ENCODE measurements at places on chromosomes 6 and 20.

DNA sequence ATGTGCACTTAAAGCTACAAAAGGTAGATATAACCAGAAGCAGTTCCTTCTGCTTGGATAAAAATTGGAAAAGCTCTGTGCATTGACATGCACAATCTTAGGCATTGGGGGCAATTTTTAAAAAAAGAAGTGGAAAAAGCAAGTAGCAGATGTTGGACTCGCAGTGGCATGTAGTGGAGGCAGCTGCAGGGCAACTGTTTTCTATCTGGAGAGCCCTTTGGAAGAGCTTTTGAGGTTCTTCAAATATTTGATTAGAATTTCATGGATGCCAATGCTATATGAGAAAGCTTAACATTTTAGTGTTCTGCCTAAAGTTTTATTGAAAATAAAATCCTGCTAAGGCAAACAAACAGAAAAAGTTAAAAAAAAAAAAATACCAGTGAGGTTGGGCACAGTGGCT, 388.3 kb upstream of the RNF217 start:
- no peak overlapping the region for H3K4me3 ChIP-seq
- H3K4me1 ChIP-seq, result no peaks in the 10 kb centered on the region
- no peak for DNase-seq
- no peak overlapping the region for H3K27ac ChIP-seq
- peaks cover 3% of the 10 kb centered on the region for H3K36me3 ChIP-seq

DNA sequence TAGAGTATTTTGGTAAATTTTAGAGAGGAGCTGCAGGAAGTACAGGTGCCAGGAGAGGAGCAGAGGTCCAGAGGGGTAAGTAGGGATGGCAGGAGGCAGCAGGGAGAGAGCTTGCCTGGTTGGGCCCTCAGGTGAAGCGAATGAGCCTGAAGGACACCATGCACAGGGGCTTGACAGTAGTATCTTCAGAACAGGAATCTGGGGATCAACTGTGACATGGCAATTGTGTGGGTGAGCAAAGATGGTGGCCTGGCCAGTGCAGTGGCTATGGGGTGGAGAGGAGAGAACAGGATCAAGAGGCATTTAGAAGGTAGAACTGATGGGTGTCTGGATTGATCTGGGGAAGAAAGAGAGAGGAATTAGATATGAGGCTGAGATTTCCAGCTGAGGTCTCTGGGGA, 68.7 kb upstream of the RNF24 start:
- no peak overlapping the region for H3K4me3 ChIP-seq
- H3K4me1 ChIP-seq, result peaks cover 30% of the 10 kb centered on the region
- DNase-seq, result no peak
- no peaks in the 10 kb centered on the region for H3K36me3 ChIP-seq
- H3K27me3 ChIP-seq, result no peaks in the 10 kb centered on the region

- no peaks in the 10 kb centered on the region for H3K36me3 ChIP-seq
- H3K27me3 ChIP-seq, result peaks cover 28% of the 10 kb centered on the region
- no peak for DNase-seq
Measured at GRCh38 chr20:19427913-19428312, 215.5 kb downstream of the SLC24A3 start.

GRCh38 chr6:12060780-12061609, 48.9 kb downstream of the HIVEP1 start:
- H3K4me3 ChIP-seq, result peak overlapping the region; percentile 45
- H3K27me3 ChIP-seq, result no peaks in the 10 kb centered on the region
- H3K4me1 ChIP-seq, result peaks cover 23% of the 10 kb centered on the region
- H3K36me3 ChIP-seq, result no peaks in the 10 kb centered on the region
- peak overlapping the region; percentile 7 for H3K27ac ChIP-seq

DNA sequence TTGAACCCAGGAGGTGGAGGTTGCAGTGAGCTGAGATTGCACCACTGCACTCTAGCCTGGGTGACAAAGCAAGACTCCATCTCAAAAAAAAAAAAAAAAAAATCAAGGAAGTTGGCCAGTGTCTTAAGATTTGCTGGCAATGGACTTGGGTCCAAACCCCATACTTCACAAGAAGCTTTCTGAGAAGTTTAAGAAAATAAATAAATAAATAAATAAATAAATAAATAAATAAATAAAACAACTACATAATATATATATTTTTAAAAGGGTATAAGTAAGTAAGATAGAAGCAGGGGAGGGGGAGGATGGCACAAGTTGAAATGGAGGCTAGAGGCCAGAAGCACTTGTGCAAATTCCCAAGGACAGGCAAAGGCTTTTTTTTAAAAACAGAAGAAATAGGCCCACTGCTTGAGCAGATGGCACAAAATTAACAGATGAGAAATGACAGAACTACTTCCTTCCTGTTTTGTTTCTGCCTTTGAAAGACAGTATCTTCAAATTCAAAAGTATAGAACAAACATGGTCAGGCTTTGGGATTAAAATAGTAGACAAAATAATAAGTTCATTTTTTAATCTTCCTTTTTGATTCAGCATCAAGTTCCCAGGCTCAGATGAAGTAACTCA, 287.7 kb downstream of the ALDH8A1 start:
- no peak for DNase-seq
- no peak overlapping the region for H3K4me3 ChIP-seq
- no peaks in the 10 kb centered on the region for H3K4me1 ChIP-seq
- H3K27me3 ChIP-seq, result no peaks in the 10 kb centered on the region
- no peaks in the 10 kb centered on the region for H3K36me3 ChIP-seq

DNA sequence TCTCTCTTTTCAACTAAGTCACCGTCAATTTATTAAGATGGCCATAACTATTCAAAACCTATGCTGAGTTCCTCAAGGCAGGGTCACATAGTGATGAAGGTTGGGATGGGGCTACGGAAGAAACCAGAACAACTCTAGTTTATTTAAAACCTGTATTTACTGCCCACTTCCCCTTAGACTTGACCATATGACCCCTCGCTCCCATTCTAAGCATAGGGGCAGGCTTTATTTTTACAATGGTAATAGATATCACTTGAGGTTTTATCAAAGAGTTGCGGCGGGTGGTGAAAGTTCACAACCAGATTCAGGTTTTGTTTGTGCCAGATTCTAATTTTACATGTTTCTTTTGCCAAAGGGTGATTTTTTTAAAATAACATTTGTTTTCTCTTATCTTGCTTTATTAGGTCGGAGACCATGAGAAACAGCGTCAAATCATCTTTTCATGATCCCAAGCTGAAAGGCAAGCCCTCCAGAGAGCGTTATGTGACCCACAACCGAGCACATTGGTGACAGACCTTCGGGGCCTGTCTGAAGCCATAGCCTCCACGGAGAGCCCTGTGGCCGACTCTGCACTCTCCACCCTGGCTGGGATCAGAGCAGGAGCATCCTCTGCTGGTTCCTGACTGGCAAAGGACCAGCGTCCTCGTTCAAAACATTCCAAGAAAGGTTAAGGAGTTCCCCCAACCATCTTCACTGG, 5.5 kb downstream of the EDN1 start:
- no peak for DNase-seq
- H3K36me3 ChIP-seq, result no peaks in the 10 kb centered on the region
- no peak overlapping the region for H3K4me3 ChIP-seq
- peaks cover 28% of the 10 kb centered on the region for H3K27me3 ChIP-seq
- H3K27ac ChIP-seq, result no peak overlapping the region
- H3K4me1 ChIP-seq, result peaks cover 8% of the 10 kb centered on the region

DNA sequence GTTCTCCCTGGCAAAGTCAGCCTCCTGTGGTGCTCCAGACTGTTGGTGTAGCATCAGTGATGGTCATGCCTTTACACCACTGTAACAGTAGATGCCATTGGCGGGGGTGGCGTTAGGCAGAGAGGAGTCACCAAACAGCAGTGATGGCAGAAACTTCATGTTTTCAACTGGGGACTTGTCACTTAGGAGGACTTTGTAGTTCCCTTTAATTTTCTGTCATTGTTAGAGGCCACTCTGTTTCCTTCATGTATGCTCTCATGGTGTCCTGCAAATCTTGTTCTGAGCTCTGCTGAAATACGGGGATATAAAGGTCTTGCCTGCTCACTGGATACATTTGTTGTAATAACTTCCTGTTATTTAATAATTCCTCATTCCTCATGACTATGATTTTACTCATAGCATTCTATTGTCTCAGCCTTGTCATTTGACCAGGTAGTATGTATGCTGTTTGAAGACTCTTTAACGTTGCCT, 4.6 kb downstream of the MAP3K4 start:
- H3K4me3 ChIP-seq, result peak overlapping the region; percentile 22
- H3K27me3 ChIP-seq, result no peaks in the 10 kb centered on the region
- DNase-seq, result no peak
- peaks cover 43% of the 10 kb centered on the region for H3K4me1 ChIP-seq

DNA sequence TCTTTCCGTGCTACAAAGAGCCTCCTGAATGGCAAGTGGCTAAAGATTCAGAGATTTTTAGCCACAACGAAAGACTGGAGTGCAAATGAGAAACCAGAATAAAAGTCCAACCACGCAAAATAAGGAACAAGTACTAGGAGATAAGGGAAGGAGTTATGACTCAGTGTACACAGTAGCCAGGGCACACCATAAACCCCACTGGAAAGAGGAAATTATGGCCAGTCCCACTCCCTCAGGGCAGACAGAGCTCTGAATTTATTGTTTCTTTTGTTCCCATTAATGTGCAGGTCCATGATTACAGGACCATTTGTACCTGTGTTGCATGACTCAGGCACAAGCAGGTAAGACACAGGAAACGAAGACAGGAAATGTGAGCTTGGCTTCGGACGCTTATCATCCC, 150.3 kb upstream of the PREP start:
- H3K4me1 ChIP-seq, result no peaks in the 10 kb centered on the region
- H3K36me3 ChIP-seq, result peaks cover 6% of the 10 kb centered on the region
- H3K27me3 ChIP-seq, result no peaks in the 10 kb centered on the region
- no peak for DNase-seq
- no peak overlapping the region for H3K27ac ChIP-seq
- H3K4me3 ChIP-seq, result no peak overlapping the region
